ENCODE measurements at places on chromosomes 3 and 15. TPM values are rescaled to one million over a fixed set of nuclear protein-coding genes. Genes with fewer than 3 reads are reported as not detected.

GRCh38 chr15:42919308-42919707 is 1.3 kb downstream of the TTBK2 start:
- DNase-seq: no peak

GRCh38 chr3:185726254-185726967 is 98.4 kb downstream of the IGF2BP2 start:
- DNase-seq: no peak

DNA sequence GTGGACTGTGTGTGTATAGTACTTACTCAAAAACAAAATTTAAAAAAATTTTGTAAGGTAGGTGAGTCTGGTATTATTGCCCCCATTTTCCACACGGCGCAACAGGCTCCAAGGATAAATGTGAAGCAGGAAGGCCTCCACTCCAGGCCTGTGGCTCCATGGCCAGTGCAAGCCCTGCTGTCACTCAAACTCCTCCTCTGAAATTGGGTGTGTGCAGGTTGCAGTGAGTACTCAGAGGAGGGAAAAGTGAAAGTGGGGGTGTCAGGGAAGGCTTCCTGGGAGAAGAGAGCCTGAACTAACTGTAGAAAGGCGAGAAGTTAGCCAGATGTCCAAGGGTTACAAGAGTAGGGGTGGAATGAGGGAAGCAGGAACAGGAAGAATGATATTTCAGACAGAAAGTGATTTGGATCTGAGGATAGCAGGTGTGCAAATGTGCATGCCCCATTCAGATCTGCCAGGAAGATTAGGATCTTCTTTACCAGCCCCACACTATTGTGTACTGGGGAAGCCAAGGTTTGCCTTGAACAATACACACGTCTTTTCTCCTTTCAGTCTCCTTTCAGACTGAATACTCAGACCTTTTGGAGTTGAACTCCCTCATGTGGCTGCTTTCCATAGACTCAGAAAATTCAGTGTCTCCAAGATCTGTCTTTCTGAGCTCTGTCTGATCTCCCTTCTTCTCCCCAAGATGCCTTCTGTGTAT is 48.7 kb upstream of the RYK start:
- no peak for DNase-seq

- peak; percentile 68 for DNase-seq
Observed at GRCh38 chr15:48392356-48392755, 61.1 kb downstream of the DUT start.

GRCh38 chr15:36941798-36942197 is 158.6 kb downstream of the MEIS2 start:
- DNase-seq: no peak

- no peak for DNase-seq
Observed at GRCh38 chr15:94348084-94348483, 116.7 kb downstream of the MCTP2 start.

DNA sequence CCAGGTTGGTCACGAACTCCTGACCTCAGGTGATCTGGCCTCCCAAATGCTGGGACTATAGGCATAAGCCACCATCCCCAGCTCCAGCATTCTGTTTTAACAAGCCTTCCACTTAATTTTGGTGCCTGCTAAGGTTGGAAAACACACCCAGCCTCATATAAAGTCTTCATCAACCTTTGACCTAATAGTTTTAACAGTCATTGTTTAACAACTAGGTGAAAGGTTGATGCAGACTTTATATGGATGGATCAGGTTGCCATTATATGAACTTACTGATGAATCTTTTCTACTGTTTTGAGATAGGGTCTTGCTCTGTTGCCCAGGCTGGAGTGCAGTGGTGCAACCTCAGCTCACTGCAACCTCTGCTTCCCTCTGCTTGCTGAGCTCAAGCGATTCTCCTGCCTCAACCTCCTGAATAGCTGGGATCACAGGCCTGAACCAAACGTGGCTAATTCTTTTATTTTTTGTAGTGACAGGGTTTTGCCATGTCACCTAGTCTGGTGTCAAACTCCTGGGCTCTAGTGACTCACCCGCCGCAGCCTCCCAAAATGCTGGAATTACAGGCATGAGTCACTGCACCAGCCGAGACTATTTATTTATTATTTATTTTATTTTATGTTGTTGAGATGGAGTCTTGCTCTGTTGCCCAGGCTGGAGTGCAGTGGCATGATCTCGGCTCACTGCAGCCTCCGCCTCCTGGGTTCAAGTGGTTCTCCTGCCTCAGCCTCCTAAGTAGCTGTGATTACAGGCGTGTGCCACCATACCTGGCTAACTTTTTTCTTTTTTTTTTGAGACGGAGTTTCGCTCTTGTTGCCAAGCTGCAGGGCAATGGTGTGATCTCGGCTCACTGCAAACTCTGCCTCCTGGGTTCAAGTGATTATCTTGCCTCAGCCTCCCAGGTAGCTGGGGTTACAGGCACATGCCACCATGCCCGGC is 3.1 kb upstream of the RPAP1 start:
- peak; percentile 1 for DNase-seq

DNA sequence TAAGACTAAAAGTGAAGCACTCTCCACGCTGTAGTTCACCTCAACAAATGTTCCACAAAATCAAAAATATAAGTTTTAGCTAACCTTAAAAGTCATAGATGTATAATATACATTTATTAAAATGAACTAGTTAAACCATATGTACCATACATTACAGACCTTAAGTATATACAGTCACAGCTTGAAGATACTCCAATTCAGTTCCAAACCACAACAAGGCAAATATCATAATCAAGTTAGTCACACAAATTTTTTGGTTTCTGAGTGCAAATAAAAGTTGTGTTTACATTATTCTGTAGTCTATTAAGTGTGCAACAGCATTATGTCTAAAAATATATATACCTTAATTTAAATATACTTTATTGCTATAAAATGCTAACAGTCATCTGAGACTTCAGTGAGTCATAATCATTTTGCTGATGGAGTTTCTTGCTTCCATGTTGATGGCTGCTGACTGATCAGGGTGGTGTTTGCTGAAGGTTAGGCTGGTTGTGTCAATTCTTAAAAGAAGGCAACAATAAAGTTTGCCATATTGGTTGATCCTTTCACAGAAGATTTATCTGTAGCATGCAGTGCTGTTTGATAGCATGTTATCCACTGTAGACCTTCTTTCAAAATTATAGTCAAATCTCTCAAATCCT is 736.7 kb downstream of the NSUN3 start:
- DNase-seq: no peak

DNA sequence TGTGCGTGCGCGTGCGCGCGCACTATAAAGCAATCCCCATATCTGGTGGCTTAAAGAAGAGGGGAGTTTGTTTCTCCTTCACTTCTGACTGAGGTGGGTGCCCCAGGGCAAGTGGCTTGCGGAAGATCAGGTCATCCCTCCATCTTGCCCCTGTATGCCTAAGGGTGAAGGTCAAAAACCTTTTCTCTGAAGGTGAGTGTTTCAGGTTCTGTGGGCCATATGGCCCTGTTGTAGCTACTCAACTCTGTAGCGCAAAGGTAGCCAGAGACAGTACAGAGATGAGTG is 5.5 kb downstream of the ABTB1 start:
- DNase-seq: no peak

DNA sequence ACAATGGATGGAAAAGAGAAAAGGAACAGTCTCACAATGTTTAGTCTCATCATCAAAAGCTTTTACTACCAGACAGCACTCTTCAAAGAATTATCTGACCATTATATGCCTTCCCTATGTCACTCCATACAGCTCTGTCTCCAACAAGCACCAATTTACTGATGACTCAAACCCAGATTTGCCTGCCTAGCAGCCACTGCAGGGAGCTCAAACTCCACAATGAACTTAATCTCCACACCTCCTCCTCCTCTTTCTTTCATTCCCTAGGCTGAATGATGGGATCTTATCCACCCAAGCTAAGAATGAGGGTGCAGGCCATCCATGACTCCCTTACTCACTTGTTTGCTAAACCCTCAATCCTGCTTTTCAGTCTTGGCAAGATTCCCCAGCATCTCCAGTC is 45.5 kb downstream of the NBEAL2 start:
- no peak for DNase-seq

DNA sequence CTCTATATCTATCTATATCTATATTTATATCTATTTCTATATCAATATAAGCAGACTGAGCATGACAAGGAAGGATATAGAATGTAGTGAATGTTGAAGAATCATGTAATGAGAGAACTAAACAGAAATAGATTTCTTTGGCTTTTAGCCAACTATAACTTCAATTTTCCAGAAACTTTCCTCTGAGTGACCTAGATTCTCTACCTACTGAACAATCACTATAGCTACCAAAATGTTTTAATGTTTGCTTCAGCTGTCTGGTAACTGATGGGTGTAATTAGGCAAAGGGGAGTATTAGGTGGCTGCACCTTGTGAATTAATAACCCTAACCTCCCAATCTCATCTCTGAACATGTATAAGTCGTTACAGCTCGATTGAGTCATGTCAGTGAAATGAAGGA is 76.4 kb upstream of the ROBO1 start:
- DNase-seq: no peak

- no peak for DNase-seq
Observed at GRCh38 chr15:65646486-65646885, 24.7 kb downstream of the SLC24A1 start.

DNA sequence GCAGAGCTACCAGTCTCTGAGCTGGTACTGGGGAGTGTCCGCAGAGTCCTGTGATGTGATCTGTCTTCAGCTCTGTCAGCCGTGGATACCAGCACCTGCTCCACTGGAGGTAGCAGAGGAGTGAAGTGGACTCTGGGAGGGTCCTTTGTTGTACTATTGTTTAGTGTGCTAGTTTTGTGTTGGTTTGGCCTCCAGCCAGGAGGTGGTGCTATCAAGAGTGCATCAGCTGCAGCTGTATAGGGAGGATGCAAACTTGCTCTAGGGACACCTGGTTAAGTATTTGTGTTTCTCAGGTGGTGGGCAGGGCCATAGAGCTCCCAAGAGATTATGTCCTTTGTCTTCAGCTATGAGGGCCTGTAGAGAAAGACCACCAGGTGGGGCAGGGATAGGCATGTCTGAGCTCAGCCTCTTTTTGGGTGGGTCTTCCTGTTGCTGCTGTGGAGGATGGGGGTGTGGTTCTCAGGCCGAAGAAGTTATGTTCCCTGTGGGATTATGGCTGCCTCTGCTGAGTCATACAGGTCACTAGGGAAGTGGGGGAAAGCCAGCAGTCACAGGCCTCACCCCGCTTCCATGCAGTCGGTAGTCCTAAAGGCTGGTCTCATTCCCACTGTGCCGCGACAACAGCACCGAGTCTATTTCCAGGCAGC is 443.2 kb upstream of the TBL1XR1 start:
- DNase-seq: no peak

DNA sequence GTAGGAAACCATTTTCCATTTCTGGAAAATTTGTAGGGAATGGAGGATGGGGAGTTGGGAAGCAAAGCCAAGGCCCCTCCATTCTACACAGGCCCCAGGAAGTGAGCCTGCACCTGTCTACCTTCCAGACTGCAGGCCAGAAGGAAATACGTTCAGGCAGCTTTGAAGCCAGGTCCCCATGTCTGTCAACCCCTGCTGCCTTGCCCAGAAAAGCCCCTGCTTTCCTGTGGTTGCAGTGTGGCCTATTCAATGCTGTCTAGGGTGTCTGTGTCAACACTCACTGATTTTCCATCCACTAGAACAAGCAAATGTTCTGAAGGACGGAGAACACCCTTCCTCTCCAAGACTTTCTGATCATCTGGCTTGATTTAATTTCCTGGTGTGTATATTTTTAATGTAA is 281.9 kb downstream of the TLE3 start:
- DNase-seq: no peak

GRCh38 chr15:88331291-88331690 is 74.8 kb upstream of the NTRK3 start:
- DNase-seq: no peak

DNA sequence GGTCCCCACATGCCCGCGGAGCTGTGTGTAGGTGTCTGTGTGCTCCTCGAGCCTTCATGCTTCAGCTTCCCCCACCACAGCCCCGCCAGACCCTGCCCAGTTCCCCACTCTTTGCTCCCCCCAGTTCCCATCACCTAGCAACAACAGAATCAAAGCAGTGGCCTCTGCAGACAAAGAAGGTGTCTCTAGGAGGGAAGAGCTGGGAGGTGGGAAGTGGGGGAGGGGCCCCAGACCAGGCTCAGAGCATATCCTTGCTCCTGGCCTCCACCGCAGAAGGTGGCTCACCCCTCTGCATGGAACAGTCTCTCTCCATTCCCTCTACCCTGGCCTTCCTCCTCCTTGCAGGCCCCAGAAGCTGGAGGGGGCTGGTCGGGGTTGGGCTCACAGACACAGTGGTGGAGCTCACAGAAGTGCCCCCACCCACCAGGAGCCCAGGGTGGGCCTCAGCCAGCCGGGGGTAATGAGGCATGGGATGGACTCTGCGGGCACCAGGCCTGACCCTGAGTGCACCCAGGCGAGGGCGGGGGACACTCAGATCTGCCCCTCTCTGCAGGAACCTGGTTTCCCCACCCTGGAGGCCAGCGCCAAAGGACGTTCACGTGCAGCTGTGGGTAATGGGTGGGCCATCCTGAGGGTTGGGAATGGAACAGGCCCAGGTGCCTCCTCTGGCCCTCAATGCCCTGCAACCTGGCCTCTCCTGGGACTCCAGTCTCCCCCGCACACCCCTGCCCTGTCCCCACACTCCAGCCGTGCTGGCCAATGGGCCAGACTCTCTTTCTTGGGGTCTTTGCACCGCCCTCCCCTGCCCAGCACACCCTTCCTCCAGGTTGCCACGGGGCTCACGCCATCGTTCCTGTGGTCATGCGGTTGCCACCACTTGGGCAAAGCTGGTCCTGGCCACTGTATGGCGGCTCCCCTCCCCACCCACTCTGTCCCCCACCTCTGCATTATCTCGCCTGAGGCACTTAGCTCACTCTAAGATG is 53.4 kb downstream of the TPRA1 start:
- DNase-seq: no peak

GRCh38 chr15:34663101-34663500 is 79.7 kb upstream of the GOLGA8B start:
- no peak for DNase-seq

GRCh38 chr15:59166601-59167265 is 39.9 kb upstream of the LDHAL6B start:
- no peak for DNase-seq

DNA sequence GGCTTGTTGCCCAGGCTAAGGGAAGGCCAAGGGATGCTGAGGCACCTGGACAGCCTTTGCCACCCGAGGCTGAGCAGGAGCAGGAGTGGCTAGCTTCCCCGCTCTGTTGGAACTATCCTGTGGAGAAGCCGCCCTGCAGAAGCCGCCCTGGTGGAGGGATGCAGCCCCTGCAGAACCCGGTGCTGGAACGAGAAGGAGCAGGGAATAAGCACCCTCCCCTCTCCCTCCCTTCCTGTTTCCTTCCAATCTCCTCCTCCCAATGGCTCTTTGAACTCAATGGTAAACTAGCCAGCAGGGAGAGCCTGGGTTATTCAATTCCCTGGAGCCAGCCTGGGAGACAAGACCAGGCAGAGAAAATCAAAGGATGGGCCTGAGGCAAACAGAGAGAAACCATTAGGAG is 11.8 kb upstream of the HRG start:
- DNase-seq: no peak

Gene C3orf22
- not detected for total RNA-seq

Gene MUC13
- total RNA-seq: not detected

Gene GOLGA8J
- not detected for total RNA-seq

Gene ANKUB1
- not detected for total RNA-seq

Gene DAZL
- not detected for total RNA-seq

Gene GPR87
- not detected for total RNA-seq

Gene SQOR
- 18.5 TPM for total RNA-seq

Gene CPNE9
- total RNA-seq: not detected

Gene TM4SF18
- total RNA-seq: 13.2 TPM

Gene MRAS
- total RNA-seq: 368 TPM

Gene NEO1
- total RNA-seq: 11.1 TPM

Gene ACP3
- total RNA-seq: 1.3 TPM
